T-helper 1 cell (primary cell): ENCODE measurements at places on chromosomes 7 and 10.

DNA sequence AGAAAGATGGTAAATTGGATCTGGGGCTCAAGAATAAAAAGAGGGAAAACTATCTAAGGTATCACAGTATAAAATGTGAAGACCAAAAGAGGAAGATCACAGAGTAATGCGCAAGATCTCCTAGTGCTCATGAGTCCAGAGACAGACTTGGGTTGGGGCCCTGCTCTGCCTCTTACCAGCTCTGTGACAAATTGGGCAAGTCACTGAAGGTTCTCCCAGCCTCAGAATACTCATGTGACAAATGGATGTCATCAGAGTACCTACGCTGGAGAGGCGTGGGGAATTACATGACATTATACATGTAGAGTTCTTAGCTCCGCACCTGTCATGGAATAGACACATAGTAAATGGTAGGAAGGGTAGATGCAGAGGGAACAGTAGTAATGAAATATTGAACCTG lies 124.4 kb downstream of the DOCK4 start:
- no peak for DNase-seq

DNA sequence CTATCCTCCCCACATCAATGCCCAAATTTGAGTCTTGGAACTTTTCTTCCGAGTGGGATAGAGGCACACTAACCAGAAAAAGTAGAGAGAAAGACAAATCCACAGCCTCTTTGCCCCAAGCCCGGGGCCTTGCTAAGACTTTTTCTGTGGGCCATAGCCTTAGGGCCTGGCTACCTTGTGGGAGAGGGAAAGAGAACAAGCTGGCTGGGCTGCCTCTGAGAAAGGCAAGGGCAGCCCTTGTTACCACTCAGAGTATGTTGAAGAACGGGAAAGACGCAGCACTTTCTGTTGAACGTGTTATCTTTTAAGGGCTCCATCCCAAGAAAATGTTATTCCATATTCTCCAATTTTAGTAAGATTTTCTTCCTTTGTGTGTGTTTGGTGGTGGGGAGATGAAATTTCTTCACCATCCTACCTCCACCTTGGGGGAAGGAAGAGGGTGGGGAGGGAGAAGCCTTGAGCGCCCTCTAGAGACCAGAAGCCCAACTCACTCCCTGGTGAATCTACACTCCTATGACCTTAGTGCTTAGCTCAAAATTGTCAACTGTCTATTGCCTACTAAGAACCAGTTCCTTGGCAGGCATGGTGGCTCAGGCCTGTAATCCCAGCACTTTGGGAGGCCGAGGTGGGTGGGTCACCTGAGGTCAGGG lies 3.9 kb upstream of the NRF1 start:
- DNase-seq: no peak

- DNase-seq: no peak
These were observed 419.2 kb downstream of the GLRX3 start for GRCh38 chr10:130555411-130555750.

DNA sequence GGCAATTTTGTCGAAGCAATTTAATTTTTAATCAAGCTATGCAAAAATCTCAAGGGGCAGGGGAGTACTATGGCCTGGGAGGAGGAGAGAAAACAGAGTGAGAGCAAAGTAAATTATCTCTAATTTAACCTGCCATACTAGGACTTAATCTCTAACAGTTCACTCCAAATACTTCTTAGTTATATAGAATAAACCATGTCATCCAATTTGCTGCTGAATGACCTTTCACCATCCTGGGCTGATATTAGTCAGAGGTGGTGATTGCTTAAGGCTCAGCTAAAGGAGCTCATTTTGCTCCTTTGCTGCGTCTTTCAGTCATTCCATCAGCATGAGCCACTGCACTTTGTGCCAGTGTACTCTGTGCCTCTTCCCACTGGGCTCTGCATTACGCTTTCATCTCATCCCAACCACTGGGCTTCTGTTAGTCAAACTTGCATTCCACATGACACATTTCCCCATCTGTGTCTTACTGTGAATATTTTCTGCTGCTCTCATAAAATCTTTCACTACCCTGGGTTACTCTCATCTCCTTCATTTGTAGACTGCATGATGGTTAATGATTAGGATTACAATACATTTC lies 84.3 kb downstream of the CD36 start:
- DNase-seq: no peak

DNA sequence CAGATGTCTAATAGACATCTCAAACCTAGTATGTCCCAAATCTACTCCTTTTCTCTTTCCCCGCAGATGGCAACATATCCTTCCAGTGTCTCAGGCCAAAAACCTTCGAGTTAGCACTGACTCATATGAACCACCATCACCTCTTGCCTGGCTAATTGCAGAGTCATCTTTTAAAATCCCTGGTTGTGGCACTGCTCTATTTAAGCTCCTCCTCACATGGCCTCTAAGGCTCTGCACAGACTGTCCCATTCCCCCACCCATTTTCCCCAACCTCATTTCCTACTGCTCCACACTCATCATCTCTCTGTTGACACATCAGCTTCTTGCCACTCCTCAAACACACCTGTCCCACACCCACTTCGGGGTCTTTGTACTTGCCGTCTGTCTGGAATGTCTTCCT lies 16.8 kb upstream of the HBP1 start:
- DNase-seq: no peak

GRCh38 chr10:112919721-112920120 lies 30.3 kb upstream of the TCF7L2 start:
- no peak for DNase-seq

GRCh38 chr7:481219-481930 lies 38.3 kb downstream of the PDGFA start:
- no peak for DNase-seq

DNA sequence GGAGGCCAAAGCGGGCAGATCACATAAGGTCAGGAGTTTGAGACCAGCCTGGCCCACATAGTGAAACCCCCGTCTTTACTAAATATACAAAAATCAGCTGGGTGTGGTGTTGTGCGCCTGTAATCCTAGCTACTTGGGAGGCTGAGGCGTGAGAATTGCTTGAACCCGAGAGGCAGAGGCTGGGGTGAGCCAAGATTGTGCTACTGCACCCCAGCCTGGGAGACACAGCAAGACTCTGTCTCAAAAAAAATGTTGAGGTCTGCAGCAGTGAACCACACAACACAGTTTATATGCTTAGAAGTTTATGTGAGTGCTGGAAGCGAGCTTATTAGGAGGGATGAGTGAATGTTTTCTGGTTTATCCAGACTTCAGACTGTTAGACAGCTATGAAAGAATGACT lies 10.4 kb downstream of the LHPP start:
- DNase-seq: no peak

DNA sequence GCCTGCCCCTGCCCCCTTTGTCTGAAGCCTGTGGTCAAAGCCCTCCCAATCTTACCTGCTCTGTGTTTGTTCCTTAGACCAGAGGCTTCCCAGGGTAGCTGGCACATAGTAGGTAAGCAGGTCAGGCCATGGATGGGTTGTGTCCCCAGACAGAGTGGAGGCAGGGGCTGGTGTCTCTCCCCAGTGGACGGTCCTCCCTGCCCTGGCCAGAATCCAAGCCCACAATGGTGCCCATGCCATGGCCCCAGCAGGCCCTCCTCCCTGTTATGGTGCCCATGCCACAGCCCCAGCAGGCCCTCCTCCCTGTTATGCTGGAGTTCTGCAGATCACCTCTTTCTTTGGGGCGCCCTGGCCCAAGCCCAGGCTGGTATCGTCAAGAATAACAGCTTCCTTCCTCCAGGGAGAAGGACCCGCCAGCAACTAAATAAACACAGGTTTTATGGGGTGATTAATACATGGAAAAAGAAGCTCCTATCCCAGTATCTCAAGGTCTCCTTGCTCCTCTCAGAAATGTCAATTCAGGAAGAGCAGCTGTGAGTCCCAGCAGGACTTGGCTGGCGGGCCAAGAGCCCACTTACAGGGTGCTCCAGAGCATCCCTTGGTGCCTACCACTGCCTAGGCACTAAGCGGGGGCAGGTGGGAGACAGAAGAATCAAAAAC lies 82.0 kb downstream of the NEURL1 start:
- no peak for DNase-seq

- no peak for DNase-seq
These were observed 683.3 kb downstream of the GRM8 start for GRCh38 chr7:126569402-126569801.

GRCh38 chr7:94395141-94396036 lies 694 bp downstream of the COL1A2 start:
- no peak for DNase-seq

- DNase-seq: no peak
These were observed 41.9 kb upstream of the DAGLB start for GRCh38 chr7:6489612-6490011.

GRCh38 chr7:157495594-157495993 lies 158.8 kb downstream of the DNAJB6 start:
- no peak for DNase-seq

DNA sequence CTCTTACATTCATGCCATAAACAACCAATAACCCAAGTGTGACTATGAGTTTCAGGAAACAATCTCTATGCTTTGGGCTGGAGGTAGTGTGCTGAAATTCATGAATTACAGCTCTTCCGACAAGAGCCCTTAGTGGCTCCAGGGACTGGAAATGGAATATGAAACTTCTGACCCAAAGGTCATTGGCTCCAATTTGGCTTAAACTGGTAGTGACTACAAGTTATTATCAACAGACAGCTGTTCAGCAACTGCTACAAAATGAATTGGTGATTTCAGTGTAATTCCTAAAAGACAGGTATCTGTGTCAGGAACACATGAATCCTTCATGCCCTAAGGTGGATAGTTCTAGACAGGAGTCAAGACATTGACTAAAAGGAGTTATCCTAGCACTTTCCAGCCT lies 745.4 kb downstream of the PHTF2 start:
- no peak for DNase-seq

DNA sequence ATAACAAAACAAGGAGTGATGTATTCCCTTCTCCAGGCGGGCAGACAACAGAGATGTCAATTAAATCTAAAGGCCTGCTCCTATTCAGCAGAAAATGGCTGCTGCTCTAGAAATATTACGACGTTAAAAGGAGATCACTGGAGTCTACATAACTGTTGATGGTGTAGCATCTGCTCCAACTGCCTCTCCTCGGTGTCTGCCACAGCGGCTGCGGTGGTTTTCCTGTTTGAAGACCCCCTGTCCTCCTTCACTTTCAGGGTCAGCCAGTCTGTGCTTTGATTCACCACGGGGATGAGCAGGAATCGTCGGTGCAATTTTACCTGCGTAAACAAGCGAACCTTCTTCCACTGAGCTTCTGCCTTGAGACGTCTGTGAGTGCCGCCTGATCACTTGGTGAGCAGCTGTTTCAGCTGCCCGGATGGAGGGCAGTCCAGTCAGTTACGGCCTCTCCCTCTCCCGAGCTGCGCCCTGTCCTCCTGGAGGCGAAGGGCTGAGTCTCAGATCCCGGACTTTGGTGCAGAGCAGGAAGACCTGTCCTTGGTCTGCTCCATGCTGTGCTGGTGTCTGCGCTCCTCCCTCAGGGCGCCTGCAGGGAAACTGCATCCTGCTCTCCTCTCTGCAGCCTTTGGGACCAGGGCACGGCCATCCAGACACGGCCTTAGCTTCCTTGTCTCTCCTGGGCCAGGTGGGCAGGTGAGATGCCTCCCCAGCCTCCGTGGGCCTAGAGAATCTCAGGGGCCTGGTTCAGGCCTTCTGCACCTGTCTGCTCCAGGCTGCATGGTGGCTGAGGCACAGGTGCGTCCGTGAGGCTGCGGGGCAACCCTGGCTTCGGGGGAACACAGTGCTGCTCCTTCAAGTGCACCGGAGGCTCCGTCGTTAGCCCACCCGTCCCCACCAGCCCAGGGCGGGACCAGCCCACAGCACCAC lies 326.6 kb downstream of the ADARB2 start:
- DNase-seq: no peak

- no peak for DNase-seq
These were observed 1.8 kb downstream of the FOXI2 start for GRCh38 chr10:127738512-127739424.

DNA sequence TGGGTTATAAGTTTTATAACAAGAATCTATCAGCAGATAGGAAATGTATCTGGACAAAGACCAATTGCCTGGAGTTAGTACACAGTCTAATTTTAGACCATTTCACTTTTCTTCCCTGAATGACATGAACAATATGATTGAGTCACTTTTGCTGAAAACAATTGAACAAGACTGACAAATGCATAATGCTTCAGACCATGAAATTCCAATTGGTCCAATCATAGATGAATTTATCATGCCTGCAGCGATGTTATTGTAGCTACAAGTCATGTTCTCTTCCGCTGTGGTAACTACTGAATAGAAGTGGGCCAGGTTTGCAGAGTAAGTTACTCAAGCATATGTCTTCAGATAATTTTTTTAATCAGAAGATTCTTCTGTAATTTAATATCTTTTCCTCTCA lies 73.4 kb downstream of the VSTM2A start:
- DNase-seq: no peak

GRCh38 chr7:38831259-38831996 lies 77.6 kb downstream of the VPS41 start:
- DNase-seq: no peak

GRCh38 chr10:132641966-132642731 lies 104.6 kb downstream of the INPP5A start:
- DNase-seq: no peak

GRCh38 chr7:43511769-43512515 lies 71.0 kb upstream of the STK17A start:
- no peak for DNase-seq

DNA sequence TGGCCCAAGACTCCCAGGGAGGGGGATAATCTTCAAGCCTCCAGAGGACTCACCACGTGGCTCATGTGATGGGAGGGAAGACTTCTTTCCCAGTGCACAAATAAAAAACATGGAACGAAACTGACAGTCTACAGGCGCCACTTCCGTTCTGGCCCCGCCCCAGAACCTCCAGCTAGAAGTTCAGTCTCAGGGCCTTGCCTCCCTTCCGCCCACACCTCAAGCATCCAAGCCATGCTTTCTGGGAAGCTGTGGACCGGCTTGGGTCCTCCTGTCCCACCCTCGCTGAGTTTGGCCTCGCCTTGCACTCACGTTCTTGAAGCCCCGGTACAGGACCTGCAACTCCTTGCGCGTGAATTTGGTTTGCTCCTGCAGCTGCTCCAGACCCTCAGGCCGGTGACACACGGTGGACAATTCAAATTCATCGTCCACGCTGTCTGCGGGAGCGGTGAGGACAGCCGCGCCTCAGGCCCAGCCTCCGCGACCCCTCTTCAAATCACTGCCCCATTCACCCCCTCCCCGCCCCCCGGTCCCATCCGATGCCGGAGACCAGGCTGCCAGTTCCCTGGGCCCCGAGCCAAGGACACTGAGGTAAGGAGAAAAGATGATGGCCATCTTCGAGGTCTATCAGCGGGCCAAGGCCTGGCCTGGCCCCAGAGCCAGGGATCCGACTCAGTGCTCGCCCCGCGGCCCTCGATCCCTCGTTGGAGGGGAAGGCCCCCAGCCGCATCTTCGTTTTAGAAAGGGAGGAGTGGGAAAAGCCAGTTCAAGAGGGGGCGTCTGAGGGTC lies 10.7 kb upstream of the OGA start:
- DNase-seq: no peak

- DNase-seq: no peak
These were observed 738.0 kb upstream of the GALNT17 start for GRCh38 chr7:70393956-70394355.
